ENCODE measurements at places on chromosomes 6 and 20.

GRCh38 chr6:138107078-138107751, at the start of gene PERP:
Gene PERP, minus strand, starts transcription at chr6:138107419. Its CDS starts 79 bp downstream, at chr6:138107340.
- DNase-seq, result peak; percentile 75

DNA sequence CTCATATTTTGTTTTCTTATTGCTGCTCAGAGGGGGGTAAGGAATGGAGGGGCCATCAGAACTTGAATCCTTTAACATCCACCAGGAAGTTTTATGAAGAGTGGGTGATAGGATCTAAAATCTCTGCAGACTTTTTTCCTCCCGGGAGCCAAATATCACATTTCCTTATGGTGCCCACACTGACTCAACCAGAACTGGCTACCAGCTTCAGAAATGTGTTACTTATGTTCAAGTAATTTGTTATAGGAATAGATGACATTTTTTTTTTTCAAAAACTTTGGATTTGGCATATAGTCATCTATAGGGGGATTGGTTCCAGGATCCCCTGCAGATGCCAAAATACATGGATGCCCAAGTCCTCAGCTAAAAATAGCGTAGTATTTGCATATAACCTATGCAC, 18.4 kb downstream of the LHFPL5 start:
- no peak for DNase-seq

DNA sequence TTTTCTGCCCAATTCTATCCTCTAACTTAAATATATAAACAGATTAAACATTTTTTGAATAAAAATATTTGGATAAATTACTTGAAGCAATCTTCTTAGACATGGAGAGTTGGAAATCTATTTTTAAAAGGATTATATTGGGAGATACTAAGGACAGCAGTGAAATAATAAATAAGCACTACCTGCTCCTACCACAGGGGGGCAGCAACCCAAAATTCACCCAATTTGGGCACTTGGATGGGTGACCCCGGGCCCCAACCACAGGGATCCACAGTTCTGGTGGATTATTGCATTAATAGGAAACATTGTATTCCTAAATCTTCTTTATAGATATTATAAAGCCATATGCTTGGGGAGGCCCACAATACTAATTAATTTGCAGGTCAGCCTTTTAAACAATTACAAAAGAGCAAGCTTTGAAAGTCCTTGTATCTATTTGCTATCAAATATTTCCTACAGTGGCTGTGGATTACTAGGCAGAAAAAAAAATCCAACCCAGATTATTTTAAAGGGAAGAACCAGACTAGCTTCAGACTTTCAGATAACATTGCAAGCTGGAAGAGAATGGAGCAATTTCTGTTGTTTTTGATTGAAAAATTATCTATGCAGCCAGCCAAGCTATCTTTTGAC, 66.4 kb upstream of the PDE10A start:
- DNase-seq, result peak; percentile 78

GRCh38 chr6:90778417-90779203, 191.7 kb upstream of the MAP3K7 start:
- DNase-seq, result no peak

GRCh38 chr20:48839154-48839917, 11.5 kb upstream of the PREX1 start:
- DNase-seq, result no peak

- no peak for DNase-seq
Measured at GRCh38 chr6:107853230-107853629, 29.1 kb upstream of the SCML4 start.

GRCh38 chr20:49165611-49166010, 22.5 kb downstream of the STAU1 start:
- no peak for DNase-seq

DNA sequence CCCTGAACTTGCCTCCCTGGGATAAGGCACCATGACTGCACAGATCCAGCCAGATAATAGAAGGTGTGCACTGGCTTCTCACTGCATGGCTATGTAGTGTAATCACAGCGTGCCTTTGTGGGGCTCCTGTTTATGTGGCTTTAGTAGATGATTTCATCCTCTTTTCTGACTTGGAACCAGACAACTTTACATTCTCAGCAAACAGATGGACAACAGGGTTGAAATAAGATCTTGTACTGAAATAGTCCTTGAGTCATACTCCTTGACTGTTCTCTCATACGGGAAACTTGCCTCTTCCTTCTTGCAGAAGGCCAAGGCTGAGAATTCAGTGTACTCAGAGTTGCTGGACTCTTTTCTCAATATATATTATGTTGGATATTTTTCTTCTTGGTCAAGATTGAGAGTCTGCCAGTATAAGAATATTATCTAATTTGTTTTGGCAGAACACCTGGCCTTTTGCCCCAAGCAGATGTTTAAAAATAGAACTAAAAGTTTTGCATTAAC, 25.0 kb upstream of the RNF144B start:
- no peak for DNase-seq

- DNase-seq, result no peak
Measured at GRCh38 chr20:38158701-38159351, 6.2 kb downstream of the TGM2 start.

GRCh38 chr20:44609006-44609515, 26.7 kb downstream of the PKIG start:
- no peak for DNase-seq

DNA sequence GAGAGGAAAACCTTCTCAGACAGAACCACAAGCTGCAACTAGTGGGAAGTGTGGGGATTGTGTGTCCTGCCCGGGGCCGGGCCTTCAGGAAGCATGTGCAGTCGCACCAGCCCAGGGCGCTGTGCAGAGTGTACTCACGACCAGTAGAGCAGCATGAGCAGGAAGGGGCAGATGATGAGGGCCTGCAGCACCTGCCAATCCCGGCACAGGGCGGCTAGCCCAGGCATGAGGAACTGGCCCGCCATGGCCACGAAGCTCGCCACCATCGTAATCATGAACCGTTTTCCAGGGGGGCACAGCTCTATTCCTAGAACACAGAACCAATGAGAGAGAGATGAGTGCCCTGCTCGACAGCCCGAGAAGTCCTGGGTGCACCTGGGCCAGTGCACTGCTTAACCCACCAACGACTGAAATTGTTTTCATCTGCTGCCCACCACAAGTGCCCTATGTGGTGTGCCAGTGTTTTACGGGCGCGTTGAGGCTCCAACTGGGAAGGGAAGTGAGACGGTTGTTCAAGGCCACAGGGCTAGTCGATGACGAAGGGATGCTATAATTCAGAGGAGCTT, 65.0 kb downstream of the PSMG4 start:
- DNase-seq, result no peak

DNA sequence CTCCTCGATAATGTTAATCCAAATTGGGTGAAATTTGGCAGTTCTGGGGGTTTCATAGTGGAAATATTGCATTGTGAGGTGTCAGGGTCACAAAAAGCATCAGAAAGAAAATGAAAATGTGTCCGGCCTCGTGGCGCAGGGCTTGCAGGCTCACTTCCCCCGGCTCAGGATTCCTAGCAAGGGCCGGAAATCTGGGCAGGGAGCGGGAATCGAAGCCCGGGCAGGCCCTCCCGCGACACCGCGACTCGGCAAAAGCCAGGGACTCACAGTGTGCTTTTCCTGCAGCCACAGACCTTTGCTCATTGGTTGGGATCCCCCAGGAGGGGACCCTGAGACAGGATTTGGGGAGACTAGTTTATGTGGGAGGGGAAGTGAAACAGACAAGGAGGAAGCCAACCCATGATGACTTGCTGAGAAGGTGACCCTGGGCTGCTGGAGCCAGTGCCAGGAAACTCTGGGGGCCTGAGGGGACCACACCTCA, 847 bp upstream of the CD93 start:
- no peak for DNase-seq

DNA sequence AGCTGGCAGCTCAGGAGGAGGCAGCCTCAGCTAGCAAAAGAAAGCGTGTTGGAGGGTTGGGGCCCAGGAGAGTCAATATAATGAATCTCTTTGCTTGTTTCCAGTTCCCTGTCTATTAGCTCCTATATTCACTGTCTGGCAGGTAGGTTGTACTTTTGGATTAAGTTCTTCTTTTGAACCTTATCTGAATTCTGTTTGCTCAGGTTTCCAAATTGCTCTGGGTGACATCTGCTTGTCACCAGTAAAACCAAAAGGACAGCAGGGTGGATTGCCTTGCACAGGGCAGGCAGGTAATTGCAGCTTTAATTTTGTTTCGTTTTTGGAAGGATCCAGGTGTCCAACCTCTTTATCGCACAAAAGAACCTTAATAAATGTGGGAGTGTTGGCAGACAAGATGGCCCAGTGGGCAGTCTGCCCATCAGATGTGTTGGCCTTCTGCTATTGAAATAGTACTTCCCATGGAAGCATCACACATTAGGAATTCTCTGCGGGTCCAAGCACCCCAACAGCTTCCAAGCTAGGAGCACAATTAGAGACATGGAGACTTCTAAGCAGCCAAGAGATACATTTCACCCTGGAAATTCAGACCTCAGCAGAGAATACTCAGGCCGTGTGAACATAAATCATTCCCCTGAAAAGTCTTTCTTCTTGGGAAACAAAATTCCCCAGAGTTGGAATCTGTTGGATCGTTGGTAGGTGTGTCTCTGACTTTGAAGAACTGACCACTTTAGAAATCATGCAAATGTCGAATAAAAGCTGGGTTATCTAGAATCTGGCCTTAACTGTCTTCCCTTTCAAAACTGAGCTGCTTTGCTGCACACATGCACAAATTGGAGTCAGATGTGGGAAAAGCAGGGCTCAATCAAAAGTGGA, 286.9 kb upstream of the BMP2 start:
- DNase-seq, result no peak

GRCh38 chr20:59001068-59001448, 6.0 kb downstream of the CTSZ start:
- DNase-seq, result no peak

GRCh38 chr6:51213811-51214210, 395.1 kb downstream of the TFAP2B start:
- DNase-seq, result no peak

GRCh38 chr20:46512943-46513844, at the start of gene ZNF334:
Gene ZNF334, minus strand, starts transcription at chr20:46513559. Its CDS starts 1,457 bp downstream, at chr20:46512102.
- DNase-seq, result peak; percentile 67

DNA sequence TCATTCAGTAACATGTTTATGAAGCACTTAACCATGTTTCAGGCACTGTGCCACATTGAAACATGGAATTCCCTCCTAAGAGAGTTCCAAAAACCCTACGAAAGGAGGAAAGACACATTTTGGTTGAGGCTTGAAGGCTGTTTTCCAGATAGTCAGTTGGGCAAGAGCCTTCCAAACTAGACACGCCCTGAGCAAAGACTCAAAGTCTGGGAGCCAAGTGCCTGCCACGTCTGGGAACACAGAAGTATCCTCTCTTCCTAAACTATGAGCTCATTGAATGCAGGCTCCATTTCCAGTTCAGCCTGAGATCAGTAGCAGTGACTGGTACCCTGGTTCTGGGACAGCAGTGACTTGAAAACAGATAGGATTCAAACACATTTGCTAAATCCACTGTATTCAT, 74.5 kb upstream of the FAM8A1 start:
- DNase-seq, result no peak

GRCh38 chr6:34424200-34425131, 1.4 kb downstream of the RPS10 start:
- no peak for DNase-seq

DNA sequence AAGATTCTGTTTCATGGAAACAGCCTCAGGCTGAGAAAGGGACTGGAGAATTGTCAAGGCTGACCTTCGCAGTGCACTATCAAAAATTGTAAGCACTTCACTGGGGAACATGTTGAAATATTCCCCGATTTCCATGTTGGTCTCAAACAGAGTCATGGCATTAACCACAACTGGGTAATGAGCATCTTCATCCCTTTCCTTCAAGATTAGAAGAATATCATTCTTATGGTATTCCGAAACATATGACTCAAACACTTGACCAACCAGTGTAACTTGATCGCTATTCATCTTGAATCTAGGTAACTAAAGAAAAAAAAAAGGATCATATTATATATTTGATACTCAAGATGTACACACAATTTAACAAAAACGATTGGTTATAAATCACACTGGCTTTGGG, 3.5 kb downstream of the MCM9 start:
- DNase-seq, result no peak

GRCh38 chr20:19701429-19701828, 56.6 kb upstream of the RIN2 start:
- DNase-seq, result no peak

DNA sequence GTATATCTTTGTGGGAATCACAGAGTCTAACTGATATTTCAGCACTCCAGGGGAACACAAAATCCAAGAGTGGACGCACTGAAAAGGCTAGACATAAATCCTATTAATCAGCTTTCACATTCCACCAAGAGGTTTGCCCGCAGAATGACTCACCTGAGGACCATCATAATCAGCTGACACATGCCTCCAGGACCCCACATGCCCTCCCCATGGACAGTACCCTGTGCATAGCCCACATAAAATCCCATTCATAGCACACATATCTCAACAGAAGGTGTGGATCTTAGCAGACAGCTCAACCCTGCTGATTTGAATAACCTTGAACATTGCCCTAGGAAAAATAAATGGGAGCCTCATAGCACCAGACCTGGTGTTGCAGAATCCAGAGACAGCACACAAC, 246.8 kb upstream of the TENT5A start:
- no peak for DNase-seq

DNA sequence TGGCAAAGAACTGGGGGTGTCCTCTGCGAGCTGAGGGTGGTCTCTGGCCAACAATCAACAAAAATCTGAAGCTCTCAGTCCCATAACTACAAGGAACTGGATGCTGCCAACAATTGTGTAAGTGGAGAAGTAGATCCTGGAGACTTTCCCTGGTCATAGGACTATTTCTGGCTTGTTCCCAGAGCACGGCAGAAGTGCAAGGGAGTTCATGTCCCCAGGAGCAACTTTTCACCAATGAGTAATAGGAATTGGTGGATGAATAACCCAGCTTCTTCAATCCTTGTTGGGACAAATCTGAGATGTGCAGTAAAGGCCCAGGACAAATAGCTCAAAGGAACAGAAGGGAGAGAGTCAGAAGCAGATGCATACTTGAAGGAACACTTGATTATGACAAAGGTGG, 95.5 kb downstream of the QRSL1 start:
- no peak for DNase-seq

DNA sequence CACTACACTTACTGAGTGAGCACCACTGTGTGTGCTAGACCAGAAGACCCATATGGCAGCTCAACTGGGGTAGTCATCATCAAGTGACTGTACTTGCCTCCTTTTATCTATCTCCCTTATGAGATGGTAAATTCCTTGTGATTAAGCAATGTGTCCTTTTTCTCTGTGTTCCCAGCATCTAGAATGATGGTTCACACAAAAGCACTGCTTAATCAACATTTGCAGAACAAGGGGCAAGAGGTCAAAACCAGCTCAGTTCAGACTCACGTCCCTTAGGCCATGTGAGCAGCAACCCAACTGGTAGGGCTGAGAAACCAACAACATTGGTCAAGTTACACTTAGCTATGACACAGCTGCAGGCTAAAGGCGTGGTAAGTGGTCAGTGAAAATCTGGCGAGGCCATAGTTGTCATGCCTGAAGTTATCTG, 10.0 kb downstream of the TRAM2 start:
- DNase-seq, result no peak
